ENCODE measurements at places on chromosomes 11 and 22.

- no peak for DNase-seq
These were observed 4.2 kb downstream of the CHORDC1 start for GRCh38 chr11:90218606-90219005.

GRCh38 chr11:131157678-131158077 lies 212.7 kb upstream of the NTM start:
- no peak for DNase-seq

DNA sequence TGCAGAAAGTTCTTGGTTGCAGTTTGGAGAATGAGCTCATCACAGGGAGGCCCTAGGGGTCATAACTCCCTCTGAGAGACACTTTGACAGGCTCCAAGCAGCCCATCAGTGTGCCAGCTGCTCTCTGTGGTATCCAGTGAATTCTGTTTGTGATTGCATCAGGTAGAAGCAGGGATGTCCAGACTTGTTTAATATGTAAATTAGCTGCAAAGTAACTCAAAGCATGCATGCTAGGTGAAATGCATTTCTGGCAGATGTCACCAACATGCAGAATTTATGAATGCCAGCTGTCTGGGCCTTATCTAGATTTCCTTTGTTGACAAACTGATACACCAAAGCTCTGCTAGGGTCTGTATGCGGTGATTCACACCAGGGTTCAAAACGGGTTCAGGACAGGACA lies 123.6 kb upstream of the MTNR1B start:
- no peak for DNase-seq

DNA sequence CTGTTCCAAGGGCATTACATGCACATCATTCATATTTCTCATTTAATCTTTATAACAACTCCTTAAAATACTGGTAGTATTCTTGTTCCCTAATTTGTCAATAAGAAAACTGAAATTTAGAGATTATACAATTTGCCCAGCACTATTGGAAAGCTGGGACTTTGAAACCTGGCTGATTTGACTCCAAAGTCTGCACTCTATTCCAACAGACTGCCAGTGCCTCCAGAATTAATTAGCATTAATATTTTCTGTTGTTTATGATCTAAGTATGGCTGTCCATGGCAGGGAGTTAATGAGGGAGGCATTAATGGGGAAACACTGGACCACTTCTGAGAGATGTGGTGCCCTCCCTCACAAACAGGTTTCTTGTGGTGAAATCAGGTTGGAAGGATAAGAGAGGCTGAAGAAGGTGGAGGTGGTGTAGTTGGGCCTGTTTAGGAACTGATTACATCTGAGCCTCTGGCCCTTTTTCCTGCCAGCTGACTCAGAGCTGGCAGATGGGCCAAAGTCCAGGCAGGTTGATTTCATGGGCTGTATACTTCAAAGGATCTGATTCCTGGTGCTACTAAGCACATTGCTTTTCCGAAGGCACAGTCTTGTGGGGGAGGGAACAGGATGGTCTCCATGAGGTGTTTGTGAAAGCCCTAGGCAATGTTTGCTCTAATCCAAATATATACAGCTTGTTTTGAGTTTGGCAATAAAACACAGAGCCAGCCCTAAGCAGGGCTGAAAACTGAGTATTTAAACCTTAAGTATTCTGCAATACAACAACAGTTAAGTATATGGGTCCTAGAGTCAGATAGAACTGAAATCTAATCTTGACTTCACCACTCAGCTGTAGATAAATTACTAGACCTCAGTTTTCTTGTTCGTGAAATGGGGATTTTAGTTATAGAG lies 21.0 kb upstream of the RAB30 start:
- no peak for DNase-seq

- DNase-seq = peak; percentile 81
These were observed 9.3 kb downstream of the CD82 start for GRCh38 chr11:44574610-44575287.

GRCh38 chr22:37316875-37317371 lies 34.6 kb downstream of the CYTH4 start:
- peak; percentile 61 for DNase-seq

GRCh38 chr11:80441821-80442220 lies 1001.0 kb upstream of the TENM4 start:
- DNase-seq = peak; percentile 19

DNA sequence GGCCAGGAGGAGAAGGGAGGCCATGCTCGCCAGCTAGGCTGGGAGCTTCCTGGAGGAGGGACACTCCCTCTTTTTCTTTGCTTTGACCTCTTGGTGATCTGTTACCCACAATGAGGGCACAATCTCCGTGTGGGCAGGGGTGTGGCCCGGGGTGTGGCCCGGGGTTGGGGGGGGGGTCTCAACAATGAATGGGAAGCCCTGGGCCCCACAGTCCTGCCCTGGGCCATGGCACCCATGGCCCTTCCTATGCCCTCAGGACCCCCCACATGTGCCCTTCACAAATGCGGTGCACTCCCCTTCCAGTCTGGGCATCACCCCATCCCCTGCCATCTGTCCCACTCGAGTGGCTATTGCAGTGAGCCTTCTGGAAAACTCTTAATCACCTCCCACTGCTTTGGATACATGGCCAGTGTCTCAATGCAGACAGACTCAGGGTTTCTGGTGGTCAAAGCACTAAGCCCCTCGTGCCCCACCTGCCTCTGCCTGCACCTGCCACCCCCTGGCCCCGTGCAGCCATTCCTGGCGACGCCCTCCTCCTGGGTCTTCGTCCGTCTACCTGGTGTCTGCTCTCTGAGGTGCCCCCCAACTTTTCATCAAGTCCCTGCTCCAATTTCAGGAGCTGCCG lies 611.3 kb downstream of the TBC1D22A start:
- DNase-seq = no peak

DNA sequence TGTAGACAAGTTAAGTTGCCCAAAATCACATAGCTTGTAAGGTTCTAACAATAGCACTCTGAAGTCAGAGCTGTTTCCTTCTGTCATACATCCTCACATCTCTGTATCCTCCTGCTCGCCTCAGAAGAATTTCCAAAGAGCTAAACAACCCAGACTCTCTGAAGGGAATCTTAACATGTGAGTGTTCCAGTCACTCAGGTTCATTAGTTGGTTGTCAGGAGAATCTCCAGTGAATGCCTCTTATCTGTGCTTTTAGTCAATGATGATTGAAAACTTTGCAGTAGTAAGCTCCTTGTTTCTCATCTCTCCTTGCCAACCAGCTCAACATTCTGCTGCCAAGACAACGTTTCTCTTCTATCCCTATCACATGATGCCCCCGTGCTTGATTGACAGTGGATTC lies 195.5 kb downstream of the C11orf91 start:
- no peak for DNase-seq

GRCh38 chr11:92387859-92388258 lies 163.2 kb downstream of the FAT3 start:
- DNase-seq = no peak

GRCh38 chr11:2540223-2540991 lies 95.6 kb downstream of the KCNQ1 start:
- DNase-seq = no peak
